ENCODE measurements at places on chromosomes 5 and 9.

- no peak for DNase-seq
These were observed 321.4 kb upstream of the WWC1 start for GRCh38 chr5:167969998-167970397.

DNA sequence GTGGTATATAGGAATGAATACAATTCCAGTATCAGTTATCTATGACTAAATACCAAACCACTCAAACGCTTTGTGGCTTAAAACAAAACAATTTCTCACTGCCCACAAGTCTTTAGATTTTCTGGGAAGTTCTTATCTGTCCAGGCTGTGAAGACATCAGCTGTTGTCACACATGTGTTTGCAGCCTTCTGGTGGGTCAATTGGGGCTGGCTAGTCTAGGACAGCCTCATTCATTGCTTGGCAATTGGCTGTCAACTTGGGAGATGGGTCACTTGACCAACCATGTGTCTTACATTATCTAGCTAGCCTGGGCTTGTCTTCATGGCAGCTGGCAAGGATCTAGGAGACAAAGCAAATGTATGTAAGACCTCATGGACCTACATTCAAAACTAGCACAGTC lies 53.8 kb upstream of the PAPPA start:
- no peak for DNase-seq

- no peak for DNase-seq
These were observed 107.5 kb downstream of the DMXL1 start for GRCh38 chr5:119178435-119178834.

DNA sequence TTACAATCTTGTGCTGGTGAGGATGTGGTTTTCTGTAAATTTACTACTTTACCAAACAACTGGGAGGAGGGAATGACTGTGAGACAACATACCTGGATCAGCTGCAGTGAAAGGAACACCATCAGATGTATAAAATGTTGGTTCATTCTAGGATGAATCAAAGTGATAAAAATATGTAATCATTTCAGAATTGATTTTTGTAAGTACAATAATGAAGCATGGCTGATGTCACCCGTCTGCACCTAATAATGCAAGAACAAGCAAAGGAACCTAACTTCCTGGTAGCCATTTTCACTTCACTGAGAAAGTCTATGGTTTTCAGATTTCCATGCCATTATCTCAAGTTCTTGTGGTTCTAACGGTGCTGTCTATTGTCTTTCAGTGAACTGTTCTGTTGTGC lies 18.7 kb upstream of the C5orf34 start:
- no peak for DNase-seq

DNA sequence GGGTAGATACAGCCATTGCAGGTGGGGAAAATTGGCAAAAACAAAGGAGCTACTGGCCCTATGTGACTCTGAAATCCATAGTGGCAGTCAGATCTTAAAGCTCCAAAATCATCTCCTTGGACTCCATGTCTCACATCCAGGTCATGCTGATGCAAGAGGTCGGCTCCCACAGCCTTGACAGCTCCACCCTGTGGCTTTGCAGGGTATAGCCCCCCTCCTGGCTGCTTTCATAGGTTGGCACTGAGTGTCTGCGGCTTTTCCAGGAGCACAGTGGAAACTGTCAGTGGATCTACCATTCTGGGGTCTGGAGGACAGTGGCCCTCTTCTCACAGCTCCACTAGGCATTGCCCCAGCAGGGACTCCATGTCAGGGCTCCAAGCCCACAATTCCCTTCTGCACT lies 1190.1 kb downstream of the CDH12 start:
- no peak for DNase-seq

DNA sequence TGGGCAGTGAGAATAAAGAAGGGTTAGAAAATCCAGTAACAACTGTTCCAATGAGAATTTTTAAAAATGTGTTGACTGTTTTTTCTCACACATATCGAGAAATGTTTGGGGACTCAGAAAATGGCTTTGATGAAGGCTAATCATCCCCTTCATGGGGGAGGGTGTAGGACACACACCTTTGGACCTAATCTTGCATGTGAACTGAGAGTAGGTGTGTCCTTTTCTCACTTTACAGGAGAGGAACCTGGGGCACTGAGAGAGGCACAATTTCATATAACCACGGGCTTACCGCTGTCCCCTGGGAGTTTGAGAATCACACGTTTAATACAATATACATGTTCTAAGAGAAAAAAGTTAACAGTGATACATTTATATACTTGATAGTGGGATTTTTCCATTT lies 17.3 kb downstream of the FRRS1L start:
- no peak for DNase-seq

DNA sequence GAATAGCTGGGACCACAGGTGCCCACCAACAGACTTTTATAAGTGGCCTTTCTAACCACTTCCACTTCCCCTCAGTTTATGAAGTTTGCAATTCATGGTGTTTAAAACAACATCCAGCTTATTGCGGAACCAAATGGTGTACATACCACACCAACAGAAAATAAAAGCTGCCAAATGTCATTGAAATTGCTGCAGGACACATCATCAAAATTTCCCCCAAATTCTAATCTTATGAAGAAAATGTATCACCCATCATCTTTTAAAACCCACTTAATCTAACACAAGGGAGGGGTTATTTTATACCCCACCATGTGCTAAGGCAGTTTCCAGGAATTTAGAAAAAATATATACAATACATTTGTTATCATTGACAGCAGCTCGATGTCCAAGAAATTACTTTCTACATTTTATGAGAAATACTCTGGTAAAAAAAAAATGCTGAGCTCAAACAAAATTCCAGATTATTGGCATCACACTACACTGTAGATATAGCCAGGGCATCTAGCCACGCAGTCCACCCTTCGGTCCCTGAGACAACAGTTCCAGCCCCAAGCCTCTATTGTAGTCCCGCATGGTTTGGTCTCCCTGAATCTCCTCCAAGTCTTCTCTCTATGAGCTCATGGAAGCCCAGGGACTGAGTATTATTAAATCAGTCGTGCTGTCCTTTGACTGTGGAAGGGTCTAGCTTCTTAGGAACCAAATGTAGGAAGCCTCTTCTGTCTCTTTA lies 372.8 kb upstream of the SLC30A5 start:
- DNase-seq = no peak

GRCh38 chr5:14569948-14570691 lies 11.5 kb upstream of the OTULINL start:
- no peak for DNase-seq

GRCh38 chr5:107937204-107937603 lies 266.5 kb upstream of the EFNA5 start:
- no peak for DNase-seq

DNA sequence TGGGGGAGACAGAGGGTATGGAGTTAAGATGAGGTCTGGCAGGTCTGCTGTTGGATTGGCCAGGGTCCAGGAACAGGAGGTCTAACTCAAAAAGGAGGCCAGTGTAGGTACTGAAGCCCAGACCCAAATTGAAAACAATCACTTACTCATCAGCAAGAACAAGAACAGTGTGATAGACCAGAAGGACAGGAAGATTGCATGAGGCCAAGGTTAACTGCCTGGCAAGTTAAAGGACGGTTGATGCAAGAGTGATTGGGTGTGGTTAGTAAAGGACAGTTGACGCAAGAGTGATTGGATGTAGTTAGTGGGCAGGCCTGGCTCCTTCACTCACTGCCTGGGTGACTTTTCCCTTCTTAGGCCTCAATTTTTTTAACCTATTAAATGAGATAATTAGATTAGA lies 132.6 kb downstream of the PDZD2 start:
- DNase-seq = no peak

DNA sequence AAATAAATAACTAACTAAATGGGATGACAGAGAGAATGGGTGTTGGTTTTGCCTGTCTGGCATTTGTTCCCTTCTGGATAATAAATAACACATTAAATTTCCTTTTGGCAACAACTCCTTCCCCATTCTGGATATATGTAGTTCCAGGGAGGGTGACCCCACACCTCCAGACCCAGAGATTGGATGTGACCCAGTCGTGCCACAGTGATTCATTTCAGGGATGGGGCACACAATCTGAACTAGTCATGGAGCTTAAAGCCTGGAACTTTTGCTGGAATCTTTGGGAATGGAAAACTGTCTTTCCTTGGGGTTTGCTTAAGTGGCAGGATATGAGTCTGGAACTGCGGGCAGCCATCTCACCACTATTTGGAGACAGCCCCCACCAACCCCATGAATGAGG lies 11.3 kb downstream of the KLF9 start:
- DNase-seq = no peak

DNA sequence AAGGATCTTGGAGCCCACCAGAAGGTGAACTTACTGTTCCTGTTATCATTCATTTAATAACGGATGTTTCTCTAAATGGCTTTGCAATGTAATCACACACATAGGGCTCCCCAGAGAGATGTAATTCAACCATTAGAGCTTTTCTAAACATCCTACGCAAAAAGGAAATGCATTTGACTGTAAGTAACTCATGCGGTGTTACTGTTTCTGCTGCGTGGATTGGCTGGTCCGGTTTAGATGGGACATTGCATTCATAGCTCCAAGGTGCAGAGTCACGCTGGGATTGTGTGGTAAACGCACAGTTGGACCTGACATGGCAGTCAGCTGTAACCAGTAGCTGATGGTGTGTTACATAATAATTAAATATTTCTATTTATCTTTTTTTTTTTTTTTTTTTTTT lies 185.5 kb upstream of the OTULINL start:
- no peak for DNase-seq

DNA sequence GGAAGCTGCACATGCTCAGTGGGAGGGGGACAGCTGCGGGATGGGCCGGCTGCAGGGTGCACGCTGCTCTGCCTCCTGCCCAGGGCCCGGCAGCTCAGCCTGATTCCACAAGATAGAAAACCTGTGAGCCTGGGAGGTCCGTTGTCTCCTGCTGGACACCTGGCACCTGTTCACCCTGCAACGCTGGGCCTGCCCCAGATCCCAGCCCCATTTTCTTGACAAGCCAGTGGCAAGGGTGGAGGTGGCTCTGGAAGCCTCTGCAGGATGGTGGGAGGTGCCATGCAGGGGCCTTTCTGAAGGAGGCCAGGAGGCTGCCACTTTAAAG lies 68.1 kb upstream of the RNF130 start:
- DNase-seq = no peak

- DNase-seq = no peak
These were observed 36.5 kb upstream of the GLDC start for GRCh38 chr9:6681957-6682501.

DNA sequence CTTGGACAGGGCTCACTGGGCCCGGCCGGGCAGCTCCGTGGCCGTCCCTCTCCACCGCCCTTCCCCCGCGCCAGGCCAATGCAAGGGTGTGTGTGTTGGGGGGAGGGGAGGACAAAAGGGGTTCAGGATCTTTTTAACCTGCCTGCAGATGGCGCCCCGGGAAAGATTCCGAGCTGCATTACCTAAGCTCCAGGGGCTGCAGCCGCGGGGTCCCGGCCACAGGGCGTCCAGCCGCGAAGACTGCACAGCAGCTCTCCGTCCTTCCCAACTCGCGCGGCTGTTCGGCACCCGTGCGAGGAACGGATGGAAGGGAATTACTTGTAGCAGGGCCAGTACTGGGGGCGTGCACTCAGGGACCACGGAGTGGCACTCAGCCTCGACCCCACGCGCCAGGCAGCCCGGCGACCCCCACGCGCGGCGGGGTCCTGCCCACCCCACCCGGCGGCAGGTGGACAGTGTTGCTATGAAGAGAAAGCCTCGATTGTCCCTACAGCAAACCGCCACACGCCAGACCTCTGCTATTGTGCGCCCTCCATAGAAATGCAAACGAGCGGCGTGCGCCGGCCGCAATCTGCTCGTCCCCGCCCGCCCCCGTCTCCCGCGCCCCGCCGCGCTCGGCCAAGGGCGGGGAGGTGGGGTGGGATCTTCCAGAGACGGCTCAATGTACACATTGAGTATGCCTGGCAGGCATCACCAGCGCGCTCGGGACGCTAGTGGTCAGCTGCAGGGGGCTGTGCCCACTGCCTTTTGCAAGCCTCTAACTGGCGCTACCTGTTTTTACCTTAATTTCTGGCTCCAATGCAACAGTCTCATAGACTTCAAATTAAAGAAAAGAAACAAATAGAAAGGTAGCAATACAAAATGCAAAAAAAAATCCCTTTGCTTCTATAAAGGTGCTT lies 796 bp upstream of the GADD45G start:
- DNase-seq = peak; percentile 71

DNA sequence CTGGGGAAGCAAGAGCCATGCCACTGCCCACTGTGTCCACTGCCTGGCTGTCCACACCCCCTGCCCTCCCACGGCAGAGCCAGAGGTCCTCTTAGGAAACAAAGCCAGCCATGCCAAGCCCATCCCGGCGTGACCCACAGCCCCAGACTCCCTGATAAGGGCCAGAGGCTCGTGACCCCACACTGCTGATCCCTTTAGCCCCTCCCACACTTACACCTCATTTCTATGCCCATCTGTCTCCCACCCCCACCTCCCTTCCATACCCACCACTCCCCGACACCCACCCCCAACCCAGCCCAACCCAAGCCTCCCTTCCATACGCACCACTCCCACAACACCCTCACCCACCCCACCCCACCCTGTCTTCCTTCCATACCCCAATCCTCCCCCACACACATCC lies 17.3 kb downstream of the PTGES start:
- no peak for DNase-seq

DNA sequence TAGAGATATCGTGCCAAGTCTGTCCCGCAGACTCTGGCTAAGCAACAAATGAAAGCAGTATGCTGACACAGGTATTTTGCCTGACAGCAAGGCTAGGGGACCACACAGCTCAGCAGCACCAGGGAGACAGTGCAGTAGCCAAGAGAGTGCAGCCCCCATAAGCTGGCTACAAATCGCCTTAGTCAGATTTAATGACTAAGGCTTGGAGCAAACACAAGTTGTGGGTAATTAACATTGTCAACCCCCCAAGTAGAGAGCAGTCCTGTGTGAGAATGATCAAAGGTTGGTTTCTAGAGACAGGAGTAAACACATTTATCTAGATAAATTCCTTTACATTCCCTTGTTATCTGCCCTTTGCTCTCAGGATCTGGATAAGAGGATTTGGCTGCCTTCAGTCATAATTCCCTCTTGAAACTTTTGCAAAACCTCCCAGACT lies 1434.5 kb upstream of the CDH6 start:
- DNase-seq = no peak

DNA sequence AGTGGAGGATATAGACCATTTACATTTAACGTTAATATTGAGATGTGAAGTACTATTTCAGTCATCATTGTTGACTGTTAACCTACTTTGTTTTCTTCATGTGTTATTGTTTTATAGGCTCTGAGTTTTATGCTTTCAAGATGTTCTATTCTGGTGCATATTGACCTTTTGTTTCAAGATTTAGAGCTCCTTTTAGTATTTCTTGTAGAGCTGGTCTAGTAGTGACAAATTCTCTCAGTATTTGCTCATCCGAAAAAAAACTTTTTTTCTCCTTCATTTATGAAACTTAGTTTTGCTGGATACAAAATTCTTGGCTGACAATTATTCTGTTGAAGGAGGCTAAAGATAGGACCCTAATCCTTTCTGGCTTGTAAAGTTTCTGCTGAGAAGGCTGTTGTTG lies 91.3 kb downstream of the INVS start:
- DNase-seq = no peak

DNA sequence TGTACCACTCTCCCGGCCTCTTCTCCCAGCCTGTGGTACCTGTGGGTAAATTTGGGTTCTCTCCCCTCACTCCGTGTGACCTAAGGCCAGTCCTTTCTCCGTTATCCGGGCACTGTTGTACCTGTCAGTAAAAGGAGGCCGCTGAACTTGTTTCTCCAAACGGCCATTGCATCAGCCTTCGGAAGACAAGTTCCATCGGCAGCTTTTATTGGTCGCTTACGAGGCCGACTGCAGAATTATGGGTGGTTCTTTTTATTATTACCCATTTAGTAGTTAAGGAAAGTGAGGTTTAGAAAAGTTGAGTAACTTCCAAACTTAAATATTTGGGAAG lies 558 bp downstream of the GRPEL2 start:
- no peak for DNase-seq
